ENCODE measurements at places on chromosomes 16 and 17. TPM values are rescaled to one million over a fixed set of nuclear protein-coding genes. Genes with fewer than 3 reads are reported as not detected.
A peak's percentile ranks its signal among the peaks of the same experiment; 100 is the strongest.

- no peak for DNase-seq
Observed at GRCh38 chr17:83136156-83136555, 56.7 kb downstream of the METRNL start.

AIPL1 gene
- total RNA-seq, result not detected

- DNase-seq, result no peak
Observed at GRCh38 chr16:84641643-84642358, 6.5 kb upstream of the KLHL36 start.

DNA sequence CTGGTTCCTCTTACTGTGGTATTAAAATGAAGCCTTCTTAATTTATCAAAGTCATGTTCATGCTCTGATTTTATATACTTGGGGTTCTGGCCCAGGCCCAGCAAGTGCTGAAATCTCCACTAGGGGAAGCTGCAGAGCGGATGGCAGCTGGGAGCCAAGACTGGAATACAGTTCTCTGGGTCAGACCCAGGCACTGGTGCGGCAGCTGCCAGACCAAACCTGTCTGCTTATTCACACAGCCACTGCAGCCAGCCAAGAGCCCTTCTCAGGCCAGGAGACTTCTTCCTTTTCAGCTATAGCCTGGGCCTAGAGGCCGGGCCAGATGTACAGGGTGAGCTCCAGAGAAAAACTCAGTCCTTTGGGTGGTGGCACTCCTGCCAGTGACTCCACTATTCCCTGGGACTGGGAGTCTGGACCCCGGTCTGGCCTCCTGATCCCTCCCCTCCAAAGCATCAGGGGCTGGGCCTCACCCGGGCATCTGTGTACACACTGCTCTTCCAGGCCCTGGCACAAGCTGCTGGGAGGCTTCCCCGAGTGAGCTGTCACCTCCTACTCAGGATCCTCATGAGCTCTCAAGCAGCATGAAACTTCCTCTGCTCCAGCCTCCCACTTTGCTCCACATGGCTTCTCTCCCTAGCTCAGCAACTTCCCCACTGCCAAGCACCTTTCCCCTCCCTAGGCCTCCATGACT lies 24.4 kb downstream of the ATP6V0D1 start:
- peak; percentile 56 for DNase-seq

CBX2 gene
- total RNA-seq, result 3.9 TPM

LPO gene
- total RNA-seq, result not detected

DNA sequence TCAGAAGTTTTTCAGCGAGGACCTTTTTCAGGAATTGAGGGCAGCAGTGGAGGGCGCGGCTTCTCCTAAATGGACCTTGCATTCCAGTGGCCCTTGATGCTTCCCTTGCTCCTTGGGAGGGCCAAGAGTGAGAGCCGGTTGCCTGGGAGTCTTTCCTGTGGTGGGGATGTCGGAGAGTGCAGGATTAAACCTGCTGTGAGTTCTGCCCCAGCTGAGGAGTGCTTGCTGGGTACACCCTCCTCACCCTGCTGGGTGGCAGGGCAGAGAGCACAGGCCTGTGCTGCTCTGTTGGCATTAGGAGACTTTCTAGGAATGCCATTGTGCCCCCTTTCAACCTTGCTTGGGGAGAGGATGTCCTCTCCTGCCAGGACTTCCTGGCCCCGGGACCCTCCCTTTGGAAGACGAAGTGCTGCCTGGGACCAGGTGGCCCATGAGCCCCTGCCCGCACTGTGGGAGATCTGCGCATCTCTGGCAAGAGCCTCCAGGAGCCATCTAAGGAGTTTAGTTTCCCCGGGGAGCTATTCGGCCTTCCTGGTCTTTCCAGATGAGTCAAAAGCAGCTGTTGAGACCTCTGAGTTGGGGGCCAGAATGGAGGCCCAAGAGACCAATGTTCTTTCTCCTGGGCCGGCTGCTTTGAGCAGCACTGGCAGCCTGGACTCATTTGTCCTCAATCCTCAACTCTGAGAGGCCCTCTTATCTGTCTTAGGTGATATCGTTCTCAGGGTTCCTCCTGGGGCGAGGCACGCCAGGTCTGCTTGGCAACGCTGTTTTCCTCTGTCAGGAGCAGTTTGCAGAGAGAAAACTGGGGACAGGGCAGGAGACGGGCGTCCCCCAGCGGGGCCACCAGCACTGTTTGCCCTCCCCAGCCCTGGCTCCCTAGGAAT lies 5.6 kb downstream of the LLGL2 start:
- DNase-seq, result no peak

DNA sequence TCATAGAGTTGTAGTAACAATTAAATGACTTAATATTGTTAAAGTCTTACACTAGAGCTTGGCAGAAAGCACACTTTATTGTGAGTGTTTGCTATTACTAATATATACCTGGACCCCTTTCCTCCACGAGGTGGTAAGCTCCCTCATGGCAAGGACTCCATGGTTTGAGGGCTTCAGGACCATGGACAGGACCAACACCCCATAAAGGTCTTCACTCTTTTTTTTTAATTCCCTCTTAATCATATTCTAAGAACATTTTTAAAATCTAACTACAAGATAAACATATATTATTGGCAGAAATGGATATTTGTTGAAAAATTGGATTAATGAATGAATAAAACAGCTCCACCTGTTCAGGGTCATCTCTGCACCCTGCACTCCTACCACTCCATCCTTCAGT lies 154.5 kb downstream of the CBLN1 start:
- no peak for DNase-seq

- no peak for DNase-seq
Observed at GRCh38 chr17:76404256-76404655, 19.8 kb downstream of the SPHK1 start.

KIF2B gene
- not detected for total RNA-seq

- no peak for DNase-seq
Observed at GRCh38 chr16:24784121-24784520, 54.7 kb downstream of the TNRC6A start.

- no peak for DNase-seq
Observed at GRCh38 chr17:63780507-63780906, 6.5 kb downstream of the DDX42 start.

- no peak for DNase-seq
Observed at GRCh38 chr17:37438141-37438540, 31.5 kb downstream of the TADA2A start.

DNA sequence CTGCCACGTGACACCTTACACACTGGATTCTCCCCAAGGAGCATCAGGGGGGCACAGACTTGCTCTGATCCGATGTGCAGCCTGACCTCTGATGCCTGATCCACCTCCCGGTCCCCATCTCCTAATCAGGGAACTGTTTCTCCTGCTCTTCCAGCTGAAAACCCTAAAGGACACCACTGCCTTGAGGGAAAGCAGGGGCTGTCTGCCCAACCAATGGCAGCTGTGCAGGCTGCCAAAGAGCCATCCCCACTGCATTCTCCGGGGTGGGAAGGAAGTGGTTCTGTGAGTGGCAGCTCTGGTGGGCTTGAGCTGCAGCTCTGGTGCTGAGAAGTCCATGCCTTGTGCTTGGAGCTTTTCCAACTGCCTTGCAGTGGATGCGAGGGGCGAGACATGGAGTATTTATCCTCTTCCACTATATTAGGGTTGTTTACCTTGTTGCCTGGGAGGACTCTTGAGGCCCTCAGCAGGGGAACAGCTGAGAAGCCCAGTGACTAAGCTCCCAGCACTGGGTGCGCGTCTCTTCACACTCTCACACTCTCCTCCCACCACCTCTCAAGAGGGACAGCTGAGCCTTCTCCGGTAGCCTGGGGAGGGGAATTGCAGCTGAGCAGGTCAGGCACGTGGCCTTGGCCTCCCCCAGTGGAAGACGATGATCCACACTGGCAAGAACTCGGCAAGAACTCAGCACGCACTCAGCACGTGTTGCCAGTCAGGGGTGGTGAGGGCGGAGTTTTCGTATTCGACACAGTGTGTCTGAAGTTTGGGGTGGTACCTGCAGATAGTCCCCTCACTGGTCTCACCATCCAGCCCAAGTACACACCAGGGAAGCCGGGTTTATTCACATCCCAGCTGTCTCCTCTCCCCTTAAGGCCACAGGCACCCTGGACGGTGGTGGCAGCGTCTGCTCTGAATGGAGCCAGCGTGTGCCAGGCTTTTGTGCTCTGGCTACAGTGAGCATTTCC lies 21.1 kb upstream of the SPATA32 start:
- peak; percentile 57 for DNase-seq

TEDC2 gene
- 0.47 TPM for total RNA-seq

- DNase-seq, result no peak
Observed at GRCh38 chr17:71329310-71330098, 791.3 kb upstream of the SOX9 start.

- DNase-seq, result no peak
Observed at GRCh38 chr16:31023627-31024226, 9.6 kb upstream of the STX4 start.

- DNase-seq, result peak; percentile 21
Observed at GRCh38 chr17:49382556-49382955, 20.5 kb upstream of the ZNF652 start.

GGNBP2 gene
- total RNA-seq, result 43.5 TPM

DNA sequence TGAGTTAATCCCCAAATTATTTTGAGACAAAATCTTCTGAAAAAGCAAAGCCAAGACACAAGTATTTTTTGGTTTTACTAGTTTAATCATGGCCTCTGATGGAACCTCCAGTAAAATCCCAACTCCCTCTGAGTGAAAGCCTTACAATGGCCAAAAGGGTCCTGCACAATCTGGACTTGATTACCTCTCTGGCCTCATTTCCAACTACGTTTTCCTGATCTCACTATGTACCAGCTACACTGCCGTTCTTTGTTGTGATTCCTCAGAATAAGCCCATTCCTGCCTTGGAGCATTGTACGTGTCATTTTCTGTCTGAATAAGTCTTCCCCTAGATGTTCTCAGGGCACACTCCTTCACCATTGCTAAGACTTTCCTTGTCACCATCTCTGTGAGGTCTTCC lies 37.3 kb downstream of the SPOP start:
- DNase-seq, result no peak

EPN3 gene
- 11.1 TPM for total RNA-seq

- DNase-seq, result no peak
Observed at GRCh38 chr17:43411749-43412148, 13.0 kb downstream of the ARL4D start.

DNA sequence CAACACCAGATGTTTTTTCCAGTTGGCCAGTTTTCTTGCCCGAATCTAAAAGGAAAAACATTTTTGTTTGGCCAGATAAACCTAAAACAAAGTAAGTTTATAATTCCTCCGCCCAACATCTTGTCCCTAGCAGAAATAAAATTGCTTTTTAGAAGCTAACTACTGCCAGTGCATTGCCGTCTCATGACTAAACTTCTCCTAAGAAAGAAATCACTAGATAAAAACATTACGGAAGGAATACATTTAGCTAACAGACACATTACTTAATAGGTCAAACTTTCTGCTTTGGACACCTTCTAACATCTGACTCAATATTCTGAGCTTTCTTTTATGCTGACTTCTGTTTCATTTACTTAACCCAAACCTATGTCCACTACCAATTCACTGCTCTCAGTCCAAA lies 36.2 kb downstream of the FBXL20 start:
- no peak for DNase-seq

GPR179 gene
- total RNA-seq, result not detected

PRDM7 gene
- not detected for total RNA-seq

TMIGD1 gene
- total RNA-seq, result not detected

SLC43A2 gene
- 16.4 TPM for total RNA-seq

KRTAP1-5 gene
- not detected for total RNA-seq

CTRL gene
- total RNA-seq, result 0.62 TPM

MYCBPAP gene
- total RNA-seq, result 1.6 TPM

RNF213 gene
- 41.1 TPM for total RNA-seq

MKS1 gene
- total RNA-seq, result 8.0 TPM

ADAM11 gene
- total RNA-seq, result 3.2 TPM

DNA sequence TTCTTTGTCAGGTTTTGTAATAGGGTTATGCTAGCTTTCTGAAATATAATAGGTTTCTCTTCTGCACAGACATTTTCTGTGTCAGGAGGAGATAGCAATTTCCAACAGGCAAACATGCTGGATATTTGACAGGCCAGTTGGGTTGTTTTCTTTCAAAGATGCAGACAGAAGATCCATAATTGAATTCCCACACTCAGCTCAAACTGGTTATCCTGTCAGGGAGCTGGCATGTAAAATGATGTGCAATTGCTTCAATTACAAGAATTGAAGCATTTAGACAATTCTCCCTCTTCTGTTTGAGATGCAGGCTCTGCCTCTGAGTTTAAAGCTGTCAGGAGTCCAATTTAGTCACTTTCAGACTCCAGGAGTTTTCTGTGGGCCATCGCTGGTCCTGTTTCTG lies 146.2 kb upstream of the ZKSCAN2 start:
- DNase-seq, result no peak

DNA sequence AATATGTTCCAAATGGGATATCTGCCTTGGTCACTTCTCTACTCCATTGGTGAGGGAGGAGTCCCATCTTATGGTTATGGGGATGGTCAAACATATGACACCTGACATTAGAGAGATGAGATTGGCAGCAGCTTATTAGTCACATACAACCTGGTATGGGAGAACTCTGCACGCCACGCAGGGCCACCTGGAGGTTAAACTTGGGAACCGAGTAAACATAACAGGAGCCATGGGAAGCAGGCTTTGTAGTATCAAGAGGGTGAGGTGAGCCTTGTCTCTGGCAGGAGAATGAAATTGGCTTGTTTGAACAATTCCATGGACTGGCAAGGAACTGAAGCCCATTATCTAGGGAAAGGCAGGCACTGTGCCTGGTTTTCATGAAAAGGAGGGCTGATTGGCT lies 238.7 kb upstream of the ELAC2 start:
- no peak for DNase-seq

TNP2 gene
- total RNA-seq, result not detected

Data from heart right ventricle (tissue), 16 donors.